ENCODE measurements at places on chromosomes 16 and 17.

GRCh38 chr17:42126836-42127235 lies 4.2 kb downstream of the HSPB9 start:
- no peak overlapping the region for H3K4me3 ChIP-seq
- H3K27ac ChIP-seq = no peak overlapping the region
- DNase-seq = no peak

DNA sequence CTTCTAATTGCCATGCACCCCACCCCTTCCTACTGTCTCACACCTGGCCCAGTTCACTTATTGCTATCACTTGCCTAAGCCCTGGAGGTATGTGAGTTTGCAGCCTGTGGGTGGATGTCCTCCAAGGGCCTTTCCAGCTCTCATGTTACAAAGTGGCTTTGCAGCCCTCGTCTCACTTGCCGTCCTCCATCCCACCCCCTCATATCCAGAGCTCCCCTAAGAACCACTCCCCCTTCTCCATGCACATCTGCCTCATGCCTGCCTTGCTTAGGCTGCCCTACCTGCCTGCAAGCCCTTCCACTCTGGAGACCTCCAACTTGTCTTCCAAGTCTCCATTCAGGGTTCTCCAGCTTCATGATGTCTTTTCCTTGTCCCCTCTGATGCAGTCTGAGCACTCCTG lies 119.4 kb upstream of the NLRP1 start:
- no peaks in the 10 kb centered on the region for H3K4me1 ChIP-seq
- no peak overlapping the region for H3K27ac ChIP-seq
- no peak overlapping the region for H3K4me3 ChIP-seq
- no peak for DNase-seq

DNA sequence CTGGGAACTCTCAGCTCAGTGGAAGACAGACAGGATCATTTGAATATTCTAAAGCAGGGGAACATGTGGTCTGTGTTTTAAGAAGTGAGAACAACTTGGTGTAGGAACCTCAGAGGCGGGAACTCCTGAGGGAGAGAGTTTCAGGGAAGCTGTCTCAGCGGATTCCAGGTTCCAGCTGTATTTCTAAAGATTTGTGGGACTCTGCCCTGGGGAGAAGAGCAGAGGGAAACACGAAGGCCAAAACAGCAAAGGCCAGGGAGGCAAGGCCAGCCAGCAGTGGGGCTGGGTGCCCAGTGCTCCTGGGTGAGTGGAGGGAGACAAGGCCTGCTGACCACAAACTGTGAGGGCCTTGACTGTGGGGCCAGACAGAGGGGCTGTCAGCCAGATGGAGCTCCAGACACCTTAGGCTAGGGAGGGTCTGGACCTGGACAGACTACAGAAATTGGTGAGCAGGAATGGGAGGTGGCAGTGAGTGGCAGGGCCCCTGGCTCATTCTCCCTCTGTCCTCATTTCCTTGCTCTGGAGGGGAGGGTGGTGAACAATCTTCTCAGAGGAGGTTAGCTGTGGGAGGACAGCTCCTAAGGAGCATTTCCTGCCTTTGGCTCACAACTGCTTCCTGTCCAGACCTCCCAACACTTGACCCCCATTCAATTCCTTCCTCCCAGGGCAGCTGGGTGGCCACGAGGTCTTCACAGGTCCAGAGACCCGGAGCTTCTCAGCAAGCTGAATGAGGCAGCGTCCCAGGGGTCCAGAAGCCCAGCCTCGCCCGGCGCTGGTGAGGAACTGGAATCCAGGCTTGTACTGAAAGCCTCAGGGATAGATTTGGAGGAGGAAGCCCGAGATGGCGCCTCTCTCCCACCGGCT lies 21.0 kb upstream of the FZD2 start:
- H3K27ac ChIP-seq = no peak overlapping the region
- H3K4me1 ChIP-seq = no peaks in the 10 kb centered on the region
- no peaks in the 10 kb centered on the region for H3K36me3 ChIP-seq
- H3K27me3 ChIP-seq = no peaks in the 10 kb centered on the region
- no peak overlapping the region for H3K4me3 ChIP-seq

DNA sequence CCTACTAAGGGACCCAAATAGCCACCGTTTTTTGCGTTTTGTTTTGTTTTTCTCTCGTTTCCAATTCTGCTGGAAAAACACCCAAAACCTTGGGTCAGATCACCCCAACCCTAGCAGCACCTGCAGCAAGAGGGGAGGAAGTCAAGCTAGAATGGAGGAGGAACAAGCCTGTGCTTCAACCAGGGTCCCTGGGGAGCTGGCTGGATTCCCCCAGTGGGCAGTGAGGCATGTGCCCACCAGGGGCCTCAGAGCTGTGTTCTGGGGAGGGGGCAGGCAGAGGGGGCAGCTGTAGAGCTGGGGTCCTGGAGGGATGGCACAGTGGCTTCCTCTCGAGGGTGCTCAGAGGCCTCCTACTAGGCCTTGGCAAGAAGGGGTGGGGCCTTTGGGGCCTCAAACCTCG lies 6.5 kb downstream of the CD79B start:
- H3K36me3 ChIP-seq = no peaks in the 10 kb centered on the region
- H3K27me3 ChIP-seq = no peaks in the 10 kb centered on the region
- no peak overlapping the region for H3K4me3 ChIP-seq
- H3K4me1 ChIP-seq = peaks cover 2% of the 10 kb centered on the region

DNA sequence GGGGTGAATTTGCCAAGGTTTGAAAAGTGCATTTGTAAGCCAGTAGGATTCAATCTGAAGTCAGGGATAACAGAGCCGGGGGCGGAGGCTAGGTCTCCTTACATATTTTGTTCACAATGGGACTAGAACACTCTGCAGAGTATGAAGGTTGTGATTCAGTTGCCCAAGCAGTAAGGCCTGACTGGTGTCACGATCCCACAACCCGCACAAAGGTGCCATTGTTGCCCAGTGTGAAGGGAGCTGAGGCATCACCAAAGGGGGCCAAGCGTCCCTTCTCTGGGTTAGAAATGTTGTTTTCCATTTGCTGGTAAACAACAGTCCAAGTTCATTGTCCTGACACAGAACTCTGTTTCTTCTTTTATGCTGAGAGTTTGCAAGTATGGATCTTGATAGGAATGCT lies 471.8 kb downstream of the MAF start:
- no peaks in the 10 kb centered on the region for H3K27me3 ChIP-seq
- H3K27ac ChIP-seq = no peak overlapping the region
- no peaks in the 10 kb centered on the region for H3K4me1 ChIP-seq
- H3K36me3 ChIP-seq = no peaks in the 10 kb centered on the region
- no peak for DNase-seq
- no peak overlapping the region for H3K4me3 ChIP-seq

GRCh38 chr16:26717826-26718225 lies 348.9 kb upstream of the C16orf82 start:
- no peak for DNase-seq
- H3K4me3 ChIP-seq = no peak overlapping the region
- H3K36me3 ChIP-seq = no peaks in the 10 kb centered on the region
- no peaks in the 10 kb centered on the region for H3K4me1 ChIP-seq

DNA sequence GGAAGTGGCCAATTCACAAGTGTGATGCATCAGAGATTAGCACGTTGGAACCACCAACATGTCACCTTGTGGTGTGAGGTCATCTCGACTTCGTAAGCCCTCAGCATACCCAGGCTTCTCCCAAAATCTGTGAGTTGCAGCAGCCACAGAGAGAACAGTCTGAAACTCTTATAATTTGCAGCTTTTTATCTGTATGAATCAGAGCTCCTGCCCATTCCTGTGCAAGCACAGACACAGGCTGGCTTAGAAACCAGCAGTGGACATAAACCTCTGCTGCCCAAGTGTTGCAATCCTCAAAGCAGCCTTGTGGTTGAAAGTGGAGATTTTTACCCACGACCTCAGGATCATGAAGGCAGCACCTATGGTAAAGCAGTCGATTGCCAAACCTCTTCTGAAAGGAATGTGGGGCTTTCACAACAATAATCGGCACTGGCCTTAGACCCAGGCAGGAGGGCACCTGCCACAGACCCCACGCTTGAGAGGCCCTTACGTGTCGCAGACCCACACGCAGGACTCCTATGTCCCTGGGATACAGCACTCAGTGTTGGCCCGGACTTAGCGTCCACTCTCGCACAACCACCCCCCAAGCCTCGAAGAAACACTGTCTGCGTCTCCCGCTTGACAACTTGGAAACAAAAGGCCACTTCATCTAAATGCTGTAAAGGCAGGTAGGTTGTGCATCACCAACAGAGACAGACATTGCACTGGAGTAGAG lies 24.5 kb upstream of the OSGIN1 start:
- no peaks in the 10 kb centered on the region for H3K4me1 ChIP-seq
- no peaks in the 10 kb centered on the region for H3K36me3 ChIP-seq
- H3K27me3 ChIP-seq = no peaks in the 10 kb centered on the region
- no peak overlapping the region for H3K27ac ChIP-seq
- H3K4me3 ChIP-seq = no peak overlapping the region

DNA sequence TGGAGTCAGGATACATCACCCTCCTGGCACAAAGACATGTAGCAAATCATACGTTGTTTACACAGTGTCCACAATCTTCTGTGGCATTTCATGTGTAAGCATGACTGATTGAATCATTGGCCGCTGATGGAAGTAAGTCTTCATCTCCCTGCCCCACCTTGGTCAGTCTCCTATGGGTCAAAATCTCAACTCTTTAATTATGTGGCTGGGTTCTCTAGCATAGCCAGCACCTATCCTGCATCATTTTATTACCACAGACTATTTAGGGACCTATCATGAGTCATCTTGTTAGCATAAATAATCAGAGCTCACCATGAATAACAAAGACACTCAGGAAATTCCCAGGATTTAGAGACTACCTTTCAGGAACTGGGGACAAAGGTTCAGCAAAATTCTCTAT lies 15.9 kb downstream of the TANC2 start:
- H3K36me3 ChIP-seq = no peaks in the 10 kb centered on the region
- H3K27ac ChIP-seq = no peak overlapping the region
- H3K4me3 ChIP-seq = no peak overlapping the region
- H3K27me3 ChIP-seq = no peaks in the 10 kb centered on the region
- no peak for DNase-seq

DNA sequence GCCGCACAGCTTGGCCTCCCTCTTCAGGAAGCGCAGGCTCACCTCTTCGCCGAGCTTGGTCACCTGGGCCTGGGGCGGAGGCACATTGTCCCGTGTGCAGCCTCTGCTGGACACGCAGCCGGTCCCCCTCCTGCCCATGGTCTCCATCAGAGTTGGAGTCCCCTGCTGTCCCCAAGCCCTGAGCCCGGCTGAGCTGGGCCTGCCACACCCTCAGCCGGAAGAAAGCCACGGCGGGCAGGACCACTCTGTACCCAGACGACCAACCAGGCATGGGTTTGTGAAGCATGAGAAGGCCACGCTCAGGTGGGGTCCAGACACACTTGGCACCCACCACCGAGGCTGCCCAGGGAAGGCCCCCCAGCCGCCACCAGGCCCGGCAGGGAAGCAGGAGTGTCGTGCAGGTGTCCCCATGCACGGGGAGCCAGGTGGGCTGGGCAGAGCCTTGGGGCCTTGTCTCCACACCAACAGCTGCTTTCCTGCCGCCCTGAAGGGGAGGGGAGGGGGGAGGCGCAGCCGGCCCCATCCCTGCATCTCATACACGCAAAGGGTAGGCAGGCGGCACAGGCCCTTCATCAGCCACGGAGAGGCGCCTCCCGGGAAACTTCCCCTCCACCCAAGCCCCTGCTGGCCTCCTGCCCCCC lies 5.2 kb downstream of the CCDC154 start:
- H3K36me3 ChIP-seq = no peaks in the 10 kb centered on the region
- no peaks in the 10 kb centered on the region for H3K4me1 ChIP-seq
- H3K4me3 ChIP-seq = no peak overlapping the region
- no peak overlapping the region for H3K27ac ChIP-seq

DNA sequence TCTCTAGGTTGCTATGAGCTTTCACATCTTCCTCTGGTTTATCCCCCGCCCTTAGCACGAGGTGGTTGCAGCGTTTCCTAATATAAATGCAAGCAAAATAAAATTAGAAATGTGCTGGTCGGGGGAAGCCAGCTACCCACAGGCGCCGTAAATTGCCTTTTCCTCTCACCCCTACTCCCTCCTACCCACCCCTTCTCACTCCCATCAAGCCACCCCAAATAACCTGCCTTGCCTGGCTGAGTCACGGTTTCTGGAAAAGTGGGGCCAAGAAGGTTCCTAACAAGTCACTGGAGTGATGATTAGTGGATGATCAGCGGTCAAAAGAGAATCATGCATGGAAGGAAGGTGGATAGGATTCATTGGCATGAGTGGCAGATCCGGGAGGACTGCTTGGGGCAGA lies 120.9 kb upstream of the RBFOX1 start:
- no peak for DNase-seq
- no peaks in the 10 kb centered on the region for H3K36me3 ChIP-seq
- H3K27ac ChIP-seq = no peak overlapping the region
- H3K4me1 ChIP-seq = no peaks in the 10 kb centered on the region
- H3K27me3 ChIP-seq = no peaks in the 10 kb centered on the region
- no peak overlapping the region for H3K4me3 ChIP-seq

DNA sequence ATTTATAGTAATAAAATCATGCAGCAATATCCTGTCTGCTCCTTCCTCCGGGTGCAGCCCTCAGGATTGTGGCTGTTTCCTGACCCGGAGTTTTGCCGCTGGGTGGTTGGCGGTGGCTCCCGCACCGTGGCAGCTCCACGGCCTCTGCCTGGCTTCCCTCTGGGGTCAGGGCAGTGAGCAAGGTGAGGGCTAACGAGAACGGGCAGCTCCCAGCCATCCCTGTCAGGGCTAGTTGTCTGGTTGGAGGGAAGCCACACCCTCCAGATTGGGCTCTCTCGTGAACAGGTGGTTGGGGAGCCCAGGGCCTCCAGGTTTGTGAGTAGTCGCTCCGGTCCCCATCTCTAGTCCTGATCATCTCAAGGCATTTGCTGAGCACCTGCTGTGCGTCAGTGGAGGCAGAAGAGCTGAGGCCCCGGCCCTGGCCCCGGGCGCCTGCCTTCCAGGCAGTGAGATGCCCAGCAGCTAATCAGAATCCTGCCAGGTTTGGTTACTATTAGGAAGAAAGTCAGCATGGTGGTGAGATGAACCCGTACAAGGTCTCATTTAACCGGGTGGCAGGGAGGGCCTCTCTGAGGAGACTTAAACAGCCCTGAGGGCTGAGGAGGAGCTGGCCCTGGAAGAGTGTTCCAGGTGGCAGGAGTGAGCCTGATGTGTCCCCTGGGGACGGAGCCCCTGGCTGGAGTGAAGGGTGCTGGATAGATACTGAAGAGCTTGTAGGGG lies 2.3 kb upstream of the NUDT16L1 start:
- peak; percentile 38 for DNase-seq
- H3K27me3 ChIP-seq = no peaks in the 10 kb centered on the region
- H3K4me3 ChIP-seq = no peak overlapping the region

DNA sequence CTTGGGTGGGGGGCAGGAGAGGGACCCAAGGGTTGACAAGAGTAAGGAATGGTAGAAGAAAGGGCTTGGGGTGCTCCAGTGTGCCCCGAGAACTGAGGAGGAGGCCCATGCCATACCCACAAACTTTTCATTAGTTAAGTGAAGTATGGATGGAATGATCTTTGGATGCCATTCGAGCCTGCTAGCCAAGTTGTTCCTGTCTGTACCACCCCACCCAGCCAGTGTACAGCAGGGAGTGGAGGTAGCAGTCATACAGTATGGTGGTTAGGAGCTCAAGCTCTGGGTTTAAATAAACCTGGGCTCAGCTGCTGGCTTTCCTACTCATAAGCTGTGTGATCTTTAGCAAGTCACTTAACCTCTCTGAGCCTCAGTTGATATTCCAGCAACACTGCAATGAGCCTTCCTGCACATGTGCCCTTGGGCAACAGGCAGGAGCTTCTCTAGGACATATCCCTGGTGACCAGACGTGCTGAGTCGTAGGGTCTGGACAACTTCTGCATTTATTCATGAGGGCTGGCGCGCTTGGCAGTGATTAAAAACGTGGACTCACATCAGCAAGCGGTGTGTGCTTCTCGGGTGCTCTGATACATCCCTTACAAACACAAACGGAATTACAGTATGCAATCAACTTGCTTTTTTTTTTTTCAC lies 22.9 kb downstream of the ITPRIPL2 start:
- H3K4me3 ChIP-seq = no peak overlapping the region
- H3K27ac ChIP-seq = no peak overlapping the region
- H3K36me3 ChIP-seq = no peaks in the 10 kb centered on the region
- no peak for DNase-seq
